ENCODE measurements at places on chromosomes 6 and 20. TPM values are rescaled to one million over a fixed set of nuclear protein-coding genes. Genes with fewer than 3 reads are reported as not detected.

GRCh38 chr6:22199771-22200170 lies 97.1 kb downstream of the PRL start:
- H3K27me3 ChIP-seq, result no peaks in the 10 kb centered on the region
- no peaks in the 10 kb centered on the region for H3K36me3 ChIP-seq
- no peak overlapping the region for H3K4me3 ChIP-seq
- DNase-seq, result no peak
- no peaks in the 10 kb centered on the region for H3K4me1 ChIP-seq
- no peak overlapping the region for H3K27ac ChIP-seq

DNA sequence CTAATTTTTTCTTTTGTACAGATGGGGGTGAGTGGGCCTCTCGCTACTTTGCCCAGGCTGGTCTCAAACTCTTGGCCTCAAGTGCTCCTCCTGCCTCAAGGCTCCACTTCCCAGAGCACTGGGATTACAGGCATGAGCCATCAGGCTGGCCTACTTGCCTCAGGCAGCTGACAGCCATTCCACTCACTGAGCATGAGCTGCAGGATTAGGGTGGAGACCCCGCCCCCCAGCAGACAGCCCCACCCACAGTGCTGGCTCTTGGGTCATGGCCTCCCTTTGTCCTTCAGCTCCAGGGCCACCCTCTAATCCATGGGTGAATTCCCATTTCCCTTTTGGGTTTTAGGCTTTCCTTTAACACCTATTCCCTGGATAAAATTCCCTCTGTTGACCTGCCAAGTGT lies 82.1 kb downstream of the BFSP1 start:
- DNase-seq, result no peak
- H3K36me3 ChIP-seq, result no peaks in the 10 kb centered on the region
- no peak overlapping the region for H3K4me3 ChIP-seq
- no peaks in the 10 kb centered on the region for H3K4me1 ChIP-seq

- no peaks in the 10 kb centered on the region for H3K4me1 ChIP-seq
- no peaks in the 10 kb centered on the region for H3K27me3 ChIP-seq
- H3K4me3 ChIP-seq, result no peak overlapping the region
- H3K27ac ChIP-seq, result no peak overlapping the region
Observed at GRCh38 chr20:910132-910869, 5.8 kb downstream of the ANGPT4 start.

- no peaks in the 10 kb centered on the region for H3K4me1 ChIP-seq
- H3K27ac ChIP-seq, result no peak overlapping the region
- H3K36me3 ChIP-seq, result no peaks in the 10 kb centered on the region
- no peak overlapping the region for H3K4me3 ChIP-seq
- H3K27me3 ChIP-seq, result no peaks in the 10 kb centered on the region
Observed at GRCh38 chr6:57246307-57246706, 24.2 kb upstream of the RAB23 start.

GRCh38 chr20:14777591-14777990 lies 440.2 kb upstream of the FLRT3 start:
- no peaks in the 10 kb centered on the region for H3K27me3 ChIP-seq
- H3K36me3 ChIP-seq, result no peaks in the 10 kb centered on the region
- no peak for DNase-seq
- no peak overlapping the region for H3K27ac ChIP-seq

GRCh38 chr20:47349365-47350180 lies 6.9 kb downstream of the ZMYND8 start:
- H3K4me1 ChIP-seq, result peaks cover 58% of the 10 kb centered on the region
- DNase-seq, result no peak
- peak overlapping the region; percentile 1 for H3K27ac ChIP-seq

- no peaks in the 10 kb centered on the region for H3K36me3 ChIP-seq
- H3K4me3 ChIP-seq, result no peak overlapping the region
- H3K27me3 ChIP-seq, result no peaks in the 10 kb centered on the region
- H3K27ac ChIP-seq, result no peak overlapping the region
Observed at GRCh38 chr20:8393381-8393780, 261.3 kb downstream of the PLCB1 start.

DNA sequence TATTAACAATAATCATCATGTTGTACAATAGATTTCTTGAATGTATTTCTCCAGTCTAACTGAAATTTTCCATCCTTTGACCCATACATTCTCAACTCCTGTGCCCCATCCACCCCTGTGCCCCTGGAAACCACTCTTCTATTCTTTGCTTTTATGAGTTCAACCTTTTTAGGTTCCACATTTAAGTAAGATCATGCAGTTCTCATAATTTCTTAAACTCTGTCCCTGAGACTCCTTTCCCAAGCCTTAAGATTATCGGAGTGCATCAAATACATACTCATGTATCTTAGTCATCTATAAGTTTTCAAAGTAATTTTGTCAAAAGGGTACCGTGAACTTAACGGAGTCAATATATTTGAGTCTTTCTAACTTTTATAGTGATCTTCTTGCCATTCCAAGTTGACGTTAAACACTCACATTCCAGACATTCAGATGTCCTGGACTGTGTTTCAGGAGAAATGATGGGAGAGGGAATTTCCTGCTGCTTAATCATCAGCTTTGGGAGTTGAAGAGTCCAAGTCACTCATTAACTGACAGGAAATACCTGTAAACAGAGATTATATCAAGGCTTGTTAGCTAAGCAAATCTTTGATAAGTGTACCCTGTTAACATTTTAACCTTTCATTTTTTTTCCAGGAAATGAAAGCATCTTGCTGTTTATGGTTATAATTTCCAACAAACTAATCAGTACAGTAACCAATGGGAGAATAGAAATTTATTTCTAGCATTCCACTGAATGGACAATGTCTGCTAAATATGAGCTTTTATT lies 73.3 kb downstream of the ADGRG6 start:
- H3K27ac ChIP-seq, result peak overlapping the region; percentile 16
- H3K4me3 ChIP-seq, result no peak overlapping the region
- no peak for DNase-seq
- no peaks in the 10 kb centered on the region for H3K27me3 ChIP-seq
- H3K4me1 ChIP-seq, result peaks cover 24% of the 10 kb centered on the region
- no peaks in the 10 kb centered on the region for H3K36me3 ChIP-seq

DNA sequence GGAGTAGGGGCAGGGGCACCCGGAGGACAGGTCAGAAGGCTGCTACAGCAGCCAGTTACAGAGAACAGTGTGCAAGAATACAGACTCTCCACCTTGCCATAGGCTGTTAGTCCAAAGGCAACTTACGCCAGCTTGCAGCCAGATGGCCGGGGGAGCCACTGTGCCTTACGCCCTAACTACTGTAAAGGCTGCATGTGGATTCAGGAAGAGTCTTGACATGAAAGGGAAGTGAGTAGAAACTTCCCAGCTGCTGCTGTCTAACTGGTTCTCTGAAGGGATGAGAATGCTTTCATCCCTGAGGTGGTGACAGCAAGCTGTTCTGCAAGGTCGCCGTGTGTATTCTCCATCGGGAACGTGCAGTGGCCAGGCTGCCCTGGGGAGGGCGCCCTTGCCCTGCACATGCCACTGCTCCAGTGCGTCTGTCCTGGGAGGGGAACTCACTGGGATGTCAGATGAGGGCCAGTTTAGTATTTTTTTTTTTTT lies 46.1 kb downstream of the LYRM4 start:
- no peak overlapping the region for H3K27ac ChIP-seq
- H3K36me3 ChIP-seq, result no peaks in the 10 kb centered on the region
- H3K27me3 ChIP-seq, result no peaks in the 10 kb centered on the region
- H3K4me3 ChIP-seq, result no peak overlapping the region
- no peaks in the 10 kb centered on the region for H3K4me1 ChIP-seq

DNA sequence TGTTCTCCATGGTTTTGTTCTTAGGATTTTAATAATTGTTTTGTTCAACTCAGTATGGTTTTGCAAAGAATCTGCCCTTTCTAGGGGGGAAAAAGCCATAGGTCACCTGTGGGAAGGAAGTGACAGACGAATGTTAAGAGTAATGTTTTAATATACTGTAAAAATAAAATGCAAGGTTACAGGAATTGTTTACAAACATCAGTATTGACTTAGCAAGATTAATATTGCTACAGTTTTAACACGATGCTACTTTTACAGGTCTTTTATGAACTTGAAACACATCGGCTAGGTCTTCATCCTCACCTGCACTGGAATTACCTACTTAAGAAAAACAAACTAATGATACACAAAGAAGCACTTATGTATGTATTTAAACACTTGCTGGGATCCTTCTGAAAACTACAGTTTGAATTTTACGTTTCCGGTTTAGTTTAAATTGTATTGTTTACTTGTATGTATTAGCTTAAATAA lies 1.7 kb upstream of the NKX2-4 start:
- H3K27me3 ChIP-seq, result peaks cover 6% of the 10 kb centered on the region
- no peak for DNase-seq

GRCh38 chr6:143112084-143112768 lies 51.5 kb downstream of the AIG1 start:
- DNase-seq, result no peak
- H3K27me3 ChIP-seq, result no peaks in the 10 kb centered on the region
- no peak overlapping the region for H3K27ac ChIP-seq
- no peak overlapping the region for H3K4me3 ChIP-seq
- no peaks in the 10 kb centered on the region for H3K36me3 ChIP-seq
- H3K4me1 ChIP-seq, result no peaks in the 10 kb centered on the region

- peaks cover 33% of the 10 kb centered on the region for H3K4me1 ChIP-seq
- DNase-seq, result peak; percentile 87
- H3K4me3 ChIP-seq, result no peak overlapping the region
- H3K27ac ChIP-seq, result peak overlapping the region; percentile 31
Observed at GRCh38 chr6:157989541-157990289, 8.1 kb downstream of the SYNJ2 start.

- no peaks in the 10 kb centered on the region for H3K36me3 ChIP-seq
- H3K4me1 ChIP-seq, result no peaks in the 10 kb centered on the region
- no peak overlapping the region for H3K27ac ChIP-seq
- no peaks in the 10 kb centered on the region for H3K27me3 ChIP-seq
- no peak overlapping the region for H3K4me3 ChIP-seq
Observed at GRCh38 chr6:5274231-5274630, 12.9 kb downstream of the FARS2 start.

- peak overlapping the region; percentile 64 for H3K4me3 ChIP-seq
- peaks cover 13% of the 10 kb centered on the region for H3K4me1 ChIP-seq
- no peaks in the 10 kb centered on the region for H3K36me3 ChIP-seq
- H3K27ac ChIP-seq, result peak overlapping the region; percentile 72
Observed at GRCh38 chr6:27894839-27895762, 17.1 kb downstream of the OR2B2 start.

- H3K36me3 ChIP-seq, result no peaks in the 10 kb centered on the region
- no peak for DNase-seq
- no peak overlapping the region for H3K27ac ChIP-seq
Observed at GRCh38 chr6:56393615-56394612, 146.5 kb upstream of the COL21A1 start.

GRCh38 chr6:136740050-136740974 lies 52.0 kb downstream of the MAP3K5 start:
- H3K4me3 ChIP-seq, result no peak overlapping the region
- no peaks in the 10 kb centered on the region for H3K4me1 ChIP-seq
- H3K27me3 ChIP-seq, result no peaks in the 10 kb centered on the region

GRCh38 chr20:48034751-48035150 lies 249.5 kb upstream of the SULF2 start:
- no peaks in the 10 kb centered on the region for H3K4me1 ChIP-seq
- H3K36me3 ChIP-seq, result no peaks in the 10 kb centered on the region
- no peak for DNase-seq
- H3K27me3 ChIP-seq, result no peaks in the 10 kb centered on the region

DNA sequence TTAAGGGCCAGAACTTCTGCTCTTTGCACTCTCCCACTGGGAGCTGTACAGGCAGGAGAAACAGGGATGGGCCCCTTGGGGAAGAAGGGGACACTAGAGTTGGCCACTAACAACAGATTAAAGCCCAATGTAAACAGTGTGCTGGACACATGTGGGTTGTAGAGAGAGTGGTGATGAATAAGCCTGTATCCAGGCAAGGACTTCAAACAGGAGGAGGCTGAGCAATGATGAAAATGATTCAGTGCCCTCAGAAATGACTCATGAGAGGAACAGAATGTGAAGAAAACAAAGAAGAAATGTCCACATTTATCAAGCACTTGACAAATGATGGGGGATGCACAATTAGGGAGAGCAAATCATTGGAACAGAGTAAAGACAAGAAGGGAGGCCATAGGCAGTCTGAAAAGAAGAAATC lies 242.3 kb downstream of the TBX18 start:
- no peaks in the 10 kb centered on the region for H3K4me1 ChIP-seq
- no peaks in the 10 kb centered on the region for H3K27me3 ChIP-seq
- no peak overlapping the region for H3K4me3 ChIP-seq
- H3K36me3 ChIP-seq, result no peaks in the 10 kb centered on the region
- DNase-seq, result no peak

DNA sequence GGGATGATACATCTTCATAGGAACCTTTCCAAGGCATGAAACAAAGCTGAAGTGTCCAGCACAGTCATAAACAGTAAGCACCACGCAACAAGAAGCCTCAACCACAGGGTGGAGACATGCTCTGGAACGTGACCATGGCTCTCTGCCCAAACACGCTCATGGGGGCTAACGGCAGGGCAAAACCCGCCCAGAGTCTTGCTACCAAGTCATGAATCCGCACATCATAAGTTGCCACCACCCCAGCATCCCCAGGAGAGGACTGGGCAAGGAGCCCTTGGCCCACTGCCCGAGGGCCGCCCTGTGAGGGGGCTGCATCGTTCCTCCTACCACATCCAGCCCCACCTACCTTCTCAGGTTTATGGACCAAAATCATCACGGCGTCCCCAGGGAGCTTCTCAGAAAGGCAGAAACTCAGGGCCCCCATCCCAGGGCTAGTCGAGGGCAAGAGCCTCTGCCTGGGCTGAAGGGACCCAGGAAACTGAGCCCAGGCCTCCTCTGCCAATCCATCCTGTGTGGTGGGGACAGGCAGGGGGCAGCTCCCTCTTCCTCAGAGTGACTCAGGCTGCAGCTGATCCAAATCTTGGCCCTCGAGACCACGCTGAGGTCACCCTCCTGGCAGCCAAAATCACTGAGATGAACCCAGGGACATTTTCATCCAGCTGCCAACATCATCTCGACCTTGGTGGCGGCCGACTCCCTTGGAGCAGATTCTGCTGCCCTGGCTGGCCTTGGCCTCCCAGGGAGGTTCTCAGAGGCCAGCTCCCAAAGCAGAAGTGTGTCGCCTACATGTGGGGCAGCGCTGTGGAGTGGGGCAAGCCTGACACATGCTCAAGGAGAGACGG lies 42.6 kb downstream of the BMP7 start:
- no peaks in the 10 kb centered on the region for H3K4me1 ChIP-seq
- H3K36me3 ChIP-seq, result no peaks in the 10 kb centered on the region
- H3K27me3 ChIP-seq, result no peaks in the 10 kb centered on the region
- no peak overlapping the region for H3K4me3 ChIP-seq
- H3K27ac ChIP-seq, result no peak overlapping the region

GRCh38 chr6:157563611-157564284 lies 182.8 kb downstream of the ZDHHC14 start:
- no peaks in the 10 kb centered on the region for H3K4me1 ChIP-seq
- no peak overlapping the region for H3K27ac ChIP-seq
- DNase-seq, result no peak
- H3K36me3 ChIP-seq, result no peaks in the 10 kb centered on the region
- no peaks in the 10 kb centered on the region for H3K27me3 ChIP-seq

The TGM2 gene
- 9.2 TPM for polyA plus RNA-seq

The PPP1R16B gene
- 1.1 TPM for polyA plus RNA-seq

The PLEKHG1 gene
- 1.3 TPM for polyA plus RNA-seq

The LPIN3 gene
- polyA plus RNA-seq, result 31.5 TPM

The CFAP206 gene
- 0.31 TPM for polyA plus RNA-seq

The ZNF165 gene
- polyA plus RNA-seq, result 4.0 TPM

The CALHM5 gene
- 0.08 TPM for polyA plus RNA-seq

The HLA-DOB gene
- polyA plus RNA-seq, result 0.38 TPM

The FOXQ1 gene
- polyA plus RNA-seq, result 2.6 TPM
